ENCODE measurements at places on chromosomes 6 and 20.

DNA sequence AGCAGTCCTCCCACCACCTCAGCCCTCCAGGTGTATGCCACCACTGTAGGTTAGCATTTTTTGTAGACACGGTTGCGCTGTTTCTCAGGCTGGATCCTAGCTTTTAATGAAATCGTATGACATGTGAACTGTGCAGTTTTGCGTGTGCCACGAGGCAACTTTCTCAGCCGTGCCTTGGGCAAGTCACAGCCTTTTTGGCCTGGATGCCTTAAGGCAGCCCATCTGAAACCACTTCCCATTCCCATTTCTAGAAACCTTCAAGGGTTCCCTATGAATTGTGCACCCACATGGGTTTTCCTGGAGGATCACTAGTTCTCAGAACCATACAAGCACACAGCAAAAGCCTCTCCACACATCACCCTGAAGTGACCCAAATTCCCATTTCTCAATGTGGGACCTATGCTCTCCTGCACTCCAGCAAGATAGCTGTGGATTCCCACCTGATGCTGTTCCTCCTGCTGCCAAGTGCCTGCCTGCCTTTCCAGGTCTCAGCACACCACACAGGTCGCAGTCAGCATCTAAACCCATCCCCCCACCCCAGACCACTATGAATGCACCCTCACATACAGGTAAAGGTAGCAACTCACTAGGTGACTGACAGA lies 28.9 kb downstream of the SNX5 start:
- no peak for DNase-seq

- DNase-seq = peak; percentile 35
Observed at GRCh38 chr6:147204060-147204785, at the start of gene STXBP5. Gene STXBP5 (plus strand): TSS chr6:147204417. CDS start chr6:147204533, 116 bp downstream.

GRCh38 chr20:61608275-61609085 lies 356.4 kb downstream of the CDH4 start:
- no peak for DNase-seq

DNA sequence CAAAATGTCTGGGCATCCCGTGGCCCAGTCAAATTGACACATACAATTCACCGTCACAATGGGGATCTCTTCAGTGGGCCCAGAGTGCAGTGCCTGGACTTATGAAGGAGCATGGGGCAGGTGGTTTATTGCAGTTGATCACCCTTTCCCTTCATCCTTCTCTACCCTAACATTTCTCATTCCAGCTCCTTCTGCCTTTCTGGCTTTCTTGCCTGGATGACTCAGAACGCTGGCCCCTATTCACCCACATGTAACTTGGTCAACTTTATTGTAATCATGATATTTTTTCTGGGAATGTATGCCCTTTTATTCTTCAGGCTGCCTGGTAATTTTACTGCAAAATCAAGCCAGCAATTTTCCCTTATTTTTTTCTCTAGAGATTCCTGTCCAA lies 179.9 kb upstream of the DTNBP1 start:
- DNase-seq = no peak

DNA sequence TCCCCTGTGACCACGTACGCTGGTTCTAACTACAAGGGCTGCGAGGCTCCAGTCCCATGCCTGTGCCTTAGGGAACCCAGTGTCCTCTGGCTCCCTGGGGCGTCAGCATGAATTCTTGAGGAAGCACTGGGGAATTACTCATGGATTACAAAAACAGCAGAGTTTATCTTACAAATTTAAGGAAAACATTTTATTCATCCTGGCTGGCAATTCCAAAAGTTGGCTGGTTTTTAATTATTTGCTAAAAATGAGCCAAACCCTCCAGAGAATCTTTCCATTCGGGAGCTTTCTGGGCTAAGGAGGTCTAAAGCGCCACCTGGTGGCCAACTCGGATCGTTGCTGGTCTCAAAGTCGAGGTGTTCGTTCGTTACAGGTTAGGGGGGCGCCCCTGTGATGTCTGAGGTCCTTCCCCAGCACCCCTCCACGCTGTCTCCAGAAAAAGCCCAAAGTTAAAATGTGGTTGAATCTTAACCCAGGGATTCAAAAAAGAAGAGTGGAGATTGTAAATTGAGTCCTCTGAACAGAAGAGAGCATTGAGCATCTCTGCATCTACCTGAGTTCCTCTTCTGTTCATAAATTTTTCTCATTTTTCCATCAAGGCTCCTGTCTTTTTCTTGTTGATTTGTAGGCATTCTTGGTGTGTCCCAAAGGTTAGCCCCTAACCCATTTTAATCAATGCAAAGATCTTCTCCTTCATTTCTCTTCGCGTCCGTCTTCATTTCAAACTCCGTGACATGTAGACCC lies 99.4 kb downstream of the BFSP1 start:
- peak; percentile 27 for DNase-seq

DNA sequence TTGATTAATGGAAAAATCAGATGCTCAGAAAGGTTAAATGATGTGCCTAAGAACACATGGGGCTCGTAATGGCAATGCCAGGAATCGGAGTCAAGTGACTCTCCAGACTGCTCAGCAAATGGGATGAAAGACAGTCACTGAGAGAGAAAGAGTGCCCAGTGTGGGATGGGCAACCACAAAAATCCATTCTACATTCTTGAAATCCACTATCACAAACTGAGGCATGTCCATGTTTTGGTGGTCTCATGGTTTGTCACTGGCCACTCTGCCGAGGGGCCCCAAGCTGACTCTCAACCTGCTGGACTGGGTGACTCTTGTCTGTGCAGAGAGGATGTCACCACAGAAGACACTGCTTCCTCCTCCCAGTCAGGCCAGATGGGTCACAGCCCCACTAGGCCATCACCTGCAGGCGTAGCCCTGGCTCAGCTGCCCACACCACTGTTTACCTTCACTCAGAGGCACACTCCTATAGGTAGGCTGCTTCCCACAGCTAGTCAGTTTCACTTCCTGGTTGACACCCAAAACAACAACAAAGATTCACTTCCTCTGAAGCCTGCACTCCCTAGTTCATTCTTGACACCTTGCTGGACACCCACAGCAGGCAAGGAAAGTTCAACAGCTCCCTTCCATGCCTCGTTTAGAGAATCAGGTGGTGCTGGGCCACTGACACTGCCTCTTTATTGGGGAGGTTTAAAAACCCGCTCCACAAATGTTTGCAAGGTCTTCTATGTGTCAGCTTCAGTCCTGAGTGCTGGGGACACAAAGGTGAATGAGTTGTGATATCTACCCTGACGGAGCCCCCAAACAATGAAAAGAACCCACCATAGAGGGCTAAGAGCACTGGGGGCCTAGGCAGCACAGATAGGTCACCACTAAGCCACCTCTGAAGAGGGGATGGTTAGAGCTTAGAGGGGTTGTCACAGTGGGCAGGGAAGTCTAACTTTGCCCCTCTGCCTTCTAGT lies 21.7 kb downstream of the MAP1LC3A start:
- no peak for DNase-seq

GRCh38 chr20:40865095-40865494 lies 163.5 kb upstream of the TOP1 start:
- DNase-seq = no peak

DNA sequence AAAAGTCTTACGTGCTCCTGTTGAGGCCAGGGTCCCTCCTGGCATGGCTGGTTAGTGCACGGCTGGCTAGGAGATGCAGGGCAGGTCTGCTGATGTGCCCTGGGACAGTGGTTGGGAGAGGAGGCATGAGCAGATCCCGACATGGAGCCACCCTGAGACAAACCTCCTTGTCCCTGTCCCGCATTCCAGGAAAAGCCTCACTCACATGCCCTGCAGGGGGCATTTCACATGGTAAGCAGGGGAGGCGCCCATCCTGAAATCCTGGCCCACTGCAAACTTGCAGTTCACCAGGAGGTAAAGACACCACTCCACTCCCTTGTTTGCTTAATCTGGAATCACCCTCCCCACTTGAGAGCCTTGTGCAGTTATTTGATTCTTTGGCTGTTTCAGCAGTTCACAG lies 116.7 kb upstream of the SLC24A3 start:
- DNase-seq = no peak

All from hypothalamus (tissue), 51 donors.